ENCODE measurements at places on chromosomes 2 and 18.

- DNase-seq, result no peak
Observed at GRCh38 chr2:71839826-71840225, 307.8 kb downstream of the CYP26B1 start.

DNA sequence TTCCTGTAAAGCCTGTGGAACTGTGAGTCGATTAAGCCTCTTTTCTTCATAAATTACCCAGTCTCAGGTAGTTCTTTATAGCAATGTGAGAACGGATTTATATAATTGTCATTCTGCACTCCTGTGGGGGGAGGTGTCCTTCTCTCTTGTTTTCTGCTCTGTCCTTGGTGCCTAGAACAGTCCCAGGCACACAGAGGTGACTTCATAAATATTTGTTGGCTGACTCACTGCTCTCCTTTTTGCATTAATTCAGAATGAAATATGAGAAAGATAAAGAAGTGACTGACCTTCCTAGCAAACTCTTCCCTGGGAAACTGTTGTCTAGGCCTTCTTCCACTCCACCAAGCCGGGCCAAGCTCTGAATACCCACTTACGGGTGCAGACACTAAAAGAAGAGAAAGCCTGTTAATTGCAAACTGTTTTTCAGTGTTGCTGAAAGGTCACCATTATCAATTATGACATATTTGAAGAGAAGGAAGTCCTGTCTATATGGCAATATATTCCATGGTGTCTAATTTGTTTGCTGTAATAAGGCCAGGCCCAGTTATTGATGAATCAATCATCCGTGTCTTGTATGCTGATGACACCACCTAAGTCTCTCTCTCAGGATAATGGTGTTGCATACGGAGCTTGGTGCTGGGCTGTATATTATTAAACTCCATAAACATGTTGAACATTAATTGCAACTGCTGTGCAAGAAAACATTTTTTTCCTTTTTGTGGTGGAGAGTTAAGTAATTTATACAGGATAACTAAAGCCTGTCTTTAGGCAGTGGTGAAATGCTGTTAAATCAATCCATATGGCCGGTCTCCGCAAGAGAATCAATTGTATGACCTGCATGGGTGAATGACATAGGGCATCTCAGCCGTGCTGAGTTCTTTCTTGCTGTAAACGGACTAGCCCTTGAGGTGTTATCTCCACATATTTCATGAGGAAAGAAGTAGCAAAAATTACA is 567.5 kb downstream of the SLC4A3 start:
- DNase-seq, result no peak

- DNase-seq, result no peak
Observed at GRCh38 chr2:227340106-227340505, 15.1 kb downstream of the MFF start.

GRCh38 chr2:238487652-238488346 is 61.1 kb downstream of the ASB1 start:
- no peak for DNase-seq

GRCh38 chr18:31269566-31269965 is 48.4 kb upstream of the DSG1 start:
- DNase-seq, result no peak

DNA sequence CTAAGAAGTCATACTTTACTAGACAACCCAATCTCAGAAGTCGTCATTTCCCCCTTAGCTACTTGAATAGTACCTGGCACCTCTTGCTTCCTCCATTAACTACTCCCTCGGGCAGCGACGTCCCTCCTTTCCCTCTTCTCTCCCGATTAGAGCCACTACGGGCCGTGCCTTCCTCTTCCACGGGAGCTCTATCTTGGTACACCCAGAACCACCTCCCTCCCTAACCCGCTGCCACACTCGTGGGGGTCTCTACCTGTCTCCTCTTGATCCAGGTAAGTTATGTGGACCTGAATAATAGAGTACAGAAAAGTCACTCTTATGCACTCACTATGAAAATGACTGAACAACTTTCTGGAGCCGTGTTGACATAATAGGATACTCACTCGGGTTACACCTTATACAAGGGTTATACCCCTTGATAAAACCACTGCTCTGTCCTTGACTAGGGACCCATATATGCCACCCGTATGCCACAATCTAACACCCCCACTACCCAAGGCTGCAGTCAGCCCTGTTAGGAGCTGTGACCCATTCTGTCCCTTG is 595 bp upstream of the HDHD2 start:
- no peak for DNase-seq

GRCh38 chr2:42249284-42249683 is 80.1 kb downstream of the EML4 start:
- DNase-seq, result no peak

- no peak for DNase-seq
Observed at GRCh38 chr2:45443012-45443411, 168.1 kb downstream of the SRBD1 start.

DNA sequence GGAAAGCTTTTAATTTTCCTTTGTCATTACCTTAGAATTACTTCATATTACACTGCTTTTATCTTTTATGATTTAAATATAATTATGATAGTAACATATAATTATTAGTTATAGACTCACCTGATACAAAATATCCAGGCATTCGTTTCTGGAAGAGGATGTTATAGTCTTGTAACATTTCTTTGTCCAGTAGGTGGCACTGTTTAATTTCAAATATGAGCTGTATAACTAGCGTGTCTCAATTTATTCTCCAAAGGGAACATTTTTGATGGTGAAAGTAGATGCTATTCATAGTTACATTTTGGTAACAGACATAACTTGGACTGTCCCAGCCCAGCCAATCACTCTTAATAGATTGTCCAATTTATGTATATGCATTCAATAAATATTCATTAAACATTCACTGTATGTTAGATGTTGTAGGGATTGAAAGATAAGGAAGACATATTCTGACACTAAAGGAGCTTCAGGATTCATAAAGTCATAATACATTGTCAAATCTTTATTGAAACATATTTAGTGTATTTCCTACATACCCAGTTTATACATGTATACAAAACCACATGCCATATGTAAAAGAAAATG is 19.2 kb downstream of the DAW1 start:
- peak; percentile 47 for DNase-seq

GRCh38 chr2:9238591-9239326 is 32.1 kb downstream of the ASAP2 start:
- DNase-seq, result no peak

DNA sequence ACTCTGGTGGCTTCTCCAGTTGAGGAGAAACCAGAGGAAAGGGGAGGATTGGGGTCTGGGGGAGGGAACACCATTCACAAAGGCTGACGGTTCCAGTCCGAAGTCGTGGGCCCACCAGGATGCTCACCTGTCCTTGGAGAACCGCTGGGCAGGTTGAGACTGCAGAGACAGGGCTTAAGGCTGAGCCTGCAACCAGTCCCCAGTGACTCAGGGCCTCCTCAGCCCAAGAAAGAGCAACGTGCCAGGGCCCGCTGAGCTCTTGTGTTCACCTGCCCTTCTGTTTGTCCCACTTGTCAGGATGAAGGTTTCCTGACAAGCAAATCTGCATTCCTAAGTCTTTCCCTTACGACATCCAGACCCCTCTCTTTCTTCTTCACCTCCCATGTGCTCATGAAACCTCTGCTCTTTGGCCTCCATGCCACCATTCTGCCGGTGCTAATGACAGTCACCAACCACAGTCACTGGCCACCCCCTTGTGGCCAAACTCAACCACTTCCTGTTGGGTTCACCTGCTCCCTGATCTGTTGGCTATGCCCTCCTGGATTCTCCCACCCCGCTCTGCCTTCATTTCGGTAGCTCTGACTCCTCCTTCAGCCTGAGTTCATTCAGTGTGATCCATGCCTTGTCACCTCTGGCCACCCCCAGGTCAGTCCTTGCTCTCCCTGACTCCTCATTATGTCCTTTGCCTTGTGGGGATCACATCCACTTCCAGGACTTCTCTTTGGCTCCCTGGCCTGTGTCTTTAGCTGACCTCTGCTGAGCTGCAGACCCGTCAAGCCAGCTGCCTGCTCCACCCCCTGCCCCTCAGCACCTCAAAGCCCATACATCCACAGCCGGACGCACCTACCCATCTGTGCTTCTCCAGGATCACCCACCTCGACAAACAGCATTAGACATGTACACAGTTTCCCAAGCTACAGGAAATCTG is 17.6 kb downstream of the EMX1 start:
- no peak for DNase-seq

DNA sequence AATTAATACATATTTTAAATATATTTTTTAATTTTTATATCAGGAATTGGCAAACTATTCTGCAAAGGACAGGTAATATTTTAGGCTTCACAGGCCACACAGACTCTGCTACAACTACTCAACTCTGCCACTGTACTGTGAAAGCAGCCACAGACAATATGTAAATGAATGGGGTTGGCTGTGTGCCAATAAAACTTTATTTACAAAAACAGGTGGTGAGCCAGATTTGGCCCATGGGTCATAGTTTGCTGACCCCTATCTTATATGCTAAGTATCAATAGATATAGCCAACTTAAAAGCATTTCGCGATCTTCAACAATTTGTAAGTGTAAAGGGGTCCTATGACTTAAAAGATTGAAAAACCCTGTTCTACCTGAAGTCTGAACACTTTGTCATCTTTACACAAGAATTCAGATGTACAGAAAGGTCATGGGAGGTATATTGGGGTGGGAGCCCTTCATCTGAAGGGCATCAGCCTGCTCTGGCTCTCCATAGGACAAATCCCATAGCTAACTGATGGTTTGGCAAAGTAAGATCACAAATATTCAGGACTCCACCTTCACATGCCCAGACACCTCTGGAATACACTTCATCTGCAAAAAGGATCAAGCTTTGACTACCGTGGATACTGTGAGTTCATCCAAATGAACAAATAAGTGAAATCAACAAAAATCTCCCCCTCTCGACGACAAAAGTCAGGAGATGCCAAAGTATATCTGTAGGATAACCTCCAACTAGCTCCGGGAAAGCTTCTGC is 65.9 kb downstream of the C1D start:
- no peak for DNase-seq

GRCh38 chr18:76952747-76953146 is 130.4 kb downstream of the ZNF236 start:
- DNase-seq, result no peak

DNA sequence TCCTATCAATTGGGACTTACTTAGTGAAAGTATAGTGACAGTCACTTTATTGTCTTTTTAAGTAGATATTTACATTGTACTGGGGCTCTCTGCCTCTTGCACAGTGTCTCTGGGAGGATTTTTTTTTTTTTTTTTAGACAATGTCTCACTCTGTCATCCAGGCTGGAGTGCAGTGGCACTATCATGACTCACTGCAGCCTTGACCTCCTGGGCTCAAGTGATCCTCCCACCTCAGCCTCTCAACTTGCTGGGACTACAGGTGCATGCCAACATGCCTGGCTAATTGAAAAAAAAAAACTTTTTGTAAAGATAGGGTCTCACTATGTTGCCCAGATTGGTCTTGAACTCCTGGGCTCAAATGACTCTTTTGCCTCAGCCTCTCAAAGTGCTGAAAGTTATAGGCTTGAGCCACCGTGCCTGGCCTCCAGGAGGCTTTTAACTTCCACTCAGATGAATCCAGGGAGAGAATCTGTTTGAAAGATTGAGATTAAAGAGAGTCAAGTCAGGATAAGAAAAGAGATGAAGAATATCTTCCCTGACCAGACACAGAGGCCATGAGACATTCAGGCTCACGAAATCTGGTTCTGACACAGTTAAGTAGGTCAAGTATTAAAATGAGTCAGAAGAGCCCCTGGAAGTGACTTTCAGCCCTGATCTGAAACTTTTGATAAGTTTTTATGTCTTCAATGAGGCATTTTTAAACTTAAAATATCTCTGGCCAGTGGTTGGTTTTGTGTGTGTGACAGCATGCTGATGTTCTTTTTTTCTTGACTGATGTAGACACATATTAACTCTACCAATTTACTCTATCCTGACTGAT is 18.3 kb downstream of the ARHGEF33 start:
- no peak for DNase-seq

DNA sequence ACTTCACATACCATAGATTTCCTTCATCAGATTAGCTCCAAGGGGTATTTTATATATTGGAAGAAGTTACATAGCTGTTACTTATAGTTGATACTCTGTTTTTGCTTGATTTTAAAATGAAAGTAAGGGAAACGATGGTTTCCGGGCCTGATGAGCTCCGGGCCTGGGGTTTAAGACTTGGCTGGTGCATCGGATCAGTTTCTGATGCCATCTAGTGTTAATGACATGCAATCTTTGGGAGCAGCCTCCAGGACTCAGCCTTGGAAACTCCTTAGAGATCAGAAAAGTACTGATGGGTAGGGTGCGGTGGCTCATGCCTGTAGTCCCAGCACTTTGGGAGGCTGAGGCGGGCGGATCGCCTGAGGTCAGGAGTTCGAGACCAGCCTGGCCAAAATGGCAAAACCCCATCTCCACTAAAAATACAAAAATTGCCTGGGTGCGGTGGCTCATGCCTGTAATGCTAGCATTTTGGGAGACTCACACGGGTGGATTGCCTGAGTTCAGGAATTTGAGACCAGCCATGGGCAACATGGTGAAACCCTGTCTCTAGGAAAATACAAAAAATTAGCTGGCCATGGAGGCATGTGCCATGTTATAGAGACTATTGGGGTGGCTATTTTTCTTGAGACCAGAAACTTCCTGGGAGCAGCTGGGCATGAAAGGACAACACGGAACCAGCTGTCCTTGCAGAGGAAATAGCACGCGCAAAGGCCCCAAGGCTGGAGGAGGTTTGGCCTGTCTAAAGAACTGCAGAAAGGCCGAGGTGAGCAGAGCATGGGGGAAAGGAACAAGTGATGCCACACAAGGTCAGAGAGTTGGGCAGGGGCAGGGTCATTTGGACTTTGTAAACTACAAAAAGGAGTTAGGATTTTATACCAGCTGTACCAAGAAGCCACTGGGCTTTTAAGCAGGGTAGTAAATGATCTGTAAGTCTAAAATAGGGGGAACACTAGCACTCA is 46.9 kb upstream of the CNOT11 start:
- DNase-seq, result peak; percentile 54

- DNase-seq, result no peak
Observed at GRCh38 chr2:138237667-138238384, 263.7 kb upstream of the SPOPL start.

GRCh38 chr2:178143481-178143880 is 31.2 kb downstream of the RBM45 start:
- DNase-seq, result no peak

- DNase-seq, result no peak
Observed at GRCh38 chr2:33373986-33374385, 102.5 kb upstream of the RASGRP3 start.

- DNase-seq, result no peak
Observed at GRCh38 chr18:72613534-72613930, 69.4 kb upstream of the CBLN2 start.

DNA sequence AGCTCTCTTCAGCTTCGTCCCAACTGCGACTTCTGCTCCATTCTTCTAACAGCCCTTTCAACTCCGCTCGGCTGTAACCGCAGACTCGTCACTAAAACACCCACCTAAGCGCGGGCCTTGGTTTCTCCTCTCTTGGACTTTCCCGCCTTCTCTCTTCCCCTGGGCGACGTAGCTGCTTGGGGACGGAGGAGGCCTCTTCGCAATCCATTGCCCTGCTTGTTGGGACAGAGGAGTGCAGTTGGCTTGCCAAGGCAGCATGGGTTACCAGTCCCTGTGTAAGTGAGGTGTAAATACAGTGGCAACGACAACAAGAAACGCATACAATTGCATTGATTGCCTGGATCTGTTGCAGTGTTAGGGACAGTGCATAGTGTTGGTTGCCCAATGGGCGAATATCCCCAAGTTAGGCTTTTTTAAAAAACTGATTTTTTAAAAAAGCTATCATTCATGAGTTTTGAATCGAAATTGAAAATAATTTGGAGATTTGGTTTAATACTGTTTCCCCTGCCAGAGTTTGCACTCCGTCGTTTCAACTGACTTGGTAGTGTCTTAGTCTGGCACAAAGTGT is 484 bp upstream of the DARS1 start:
- peak; percentile 75 for DNase-seq

All from CD4-positive, alpha-beta T cell treated with Interleukin-4 for 4 hours (primary cell).